ENCODE measurements at places on chromosomes 3 and 15.
A peak's percentile ranks its signal among the peaks of the same experiment; 100 is the strongest.

DNA sequence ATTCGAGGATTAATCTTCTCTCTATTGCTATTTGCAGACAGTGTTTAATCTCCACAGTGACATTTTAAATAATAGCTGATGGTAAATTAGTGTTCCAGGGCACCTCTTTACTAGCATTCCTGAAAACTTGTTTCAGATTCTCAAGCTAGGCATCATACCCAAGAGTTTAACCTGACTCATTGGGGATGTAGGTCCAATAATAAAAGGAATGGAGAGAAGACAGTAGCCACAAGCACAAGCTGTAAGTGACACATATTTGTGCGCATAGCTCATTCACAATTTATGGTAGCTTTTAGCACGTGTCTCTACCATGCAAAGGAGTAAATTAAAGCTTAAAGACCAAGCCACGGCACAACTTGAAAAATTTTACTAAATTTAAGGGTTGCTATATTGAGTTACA is 171.3 kb upstream of the FAM3D start:
- no peak for DNase-seq

GRCh38 chr3:156433910-156434309 is 121.0 kb downstream of the SSR3 start:
- DNase-seq, result no peak

GRCh38 chr15:83011271-83012075 is at the start of gene C15orf40:
Gene C15orf40, minus strand, starts transcription at chr15:83011639. Its CDS starts 32 bp downstream, at chr15:83011607.
- DNase-seq, result peak; percentile 95

DNA sequence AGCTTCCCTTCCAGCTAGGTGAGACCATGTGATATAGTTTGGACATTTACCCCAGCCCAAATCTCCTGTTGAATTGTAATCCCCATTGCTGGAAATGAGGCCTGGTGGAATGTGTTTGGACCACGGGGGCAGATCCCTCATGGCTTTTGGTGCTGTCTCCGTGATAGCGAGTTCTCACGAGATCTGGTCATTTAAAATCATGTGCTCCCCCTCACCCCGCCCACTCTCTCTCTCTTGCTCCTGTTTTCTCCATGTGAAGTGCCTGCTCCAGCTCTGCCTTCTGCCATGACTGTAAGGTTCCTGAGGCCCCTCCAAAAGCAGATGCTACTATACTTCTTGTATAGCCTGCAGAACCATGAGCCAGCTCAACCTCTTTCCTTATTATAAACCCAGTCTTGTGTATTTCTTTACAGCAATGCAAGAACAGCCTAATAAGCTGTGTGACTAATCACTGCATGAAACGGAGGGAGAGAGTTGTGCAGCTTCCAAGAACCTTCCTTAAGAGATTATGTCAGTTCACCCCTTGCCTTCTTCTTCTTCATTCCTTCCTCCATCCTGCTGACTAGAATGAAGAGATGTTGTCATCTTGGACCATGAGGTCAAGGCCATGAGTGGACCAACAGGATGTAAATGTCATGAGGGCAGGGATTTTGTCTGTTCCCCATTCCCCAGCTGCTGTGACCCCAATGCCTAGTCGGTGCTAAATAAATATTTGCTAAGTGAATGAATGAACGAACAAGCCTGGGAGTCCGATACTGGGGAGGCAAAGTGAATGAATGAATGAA is 91.0 kb downstream of the CPN2 start:
- DNase-seq, result no peak

- DNase-seq, result peak; percentile 6
Observed at GRCh38 chr3:172624999-172625398, 85.9 kb downstream of the NCEH1 start.

Measured in NB4 (cell line).